ENCODE measurements at places on chromosomes 2 and 18.

GRCh38 chr2:237486334-237486818 lies 675 bp upstream of the MLPH start:
- no peak for DNase-seq

DNA sequence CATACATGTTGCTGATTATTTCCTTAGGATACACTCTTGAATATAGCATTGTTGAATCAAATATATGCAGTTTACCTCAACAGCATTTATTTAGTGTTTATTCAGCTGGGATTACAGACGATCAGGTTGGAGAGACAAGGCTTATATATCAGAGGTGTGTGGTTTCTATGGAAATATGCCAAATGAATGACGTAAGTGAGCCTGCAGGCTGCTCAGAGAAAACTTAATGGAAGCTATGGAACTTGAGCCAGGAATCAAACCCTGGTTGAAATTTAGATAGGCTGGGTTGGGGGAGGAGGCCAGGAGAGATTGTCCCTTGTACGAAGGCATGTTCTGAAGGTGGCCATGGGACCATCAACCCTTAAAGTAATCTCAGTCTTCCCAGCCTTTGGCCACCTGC lies 79.5 kb downstream of the INPP4A start:
- DNase-seq = no peak

- peak; percentile 75 for DNase-seq
Measured at GRCh38 chr18:3995476-3996102, 459.5 kb downstream of the DLGAP1 start.

DNA sequence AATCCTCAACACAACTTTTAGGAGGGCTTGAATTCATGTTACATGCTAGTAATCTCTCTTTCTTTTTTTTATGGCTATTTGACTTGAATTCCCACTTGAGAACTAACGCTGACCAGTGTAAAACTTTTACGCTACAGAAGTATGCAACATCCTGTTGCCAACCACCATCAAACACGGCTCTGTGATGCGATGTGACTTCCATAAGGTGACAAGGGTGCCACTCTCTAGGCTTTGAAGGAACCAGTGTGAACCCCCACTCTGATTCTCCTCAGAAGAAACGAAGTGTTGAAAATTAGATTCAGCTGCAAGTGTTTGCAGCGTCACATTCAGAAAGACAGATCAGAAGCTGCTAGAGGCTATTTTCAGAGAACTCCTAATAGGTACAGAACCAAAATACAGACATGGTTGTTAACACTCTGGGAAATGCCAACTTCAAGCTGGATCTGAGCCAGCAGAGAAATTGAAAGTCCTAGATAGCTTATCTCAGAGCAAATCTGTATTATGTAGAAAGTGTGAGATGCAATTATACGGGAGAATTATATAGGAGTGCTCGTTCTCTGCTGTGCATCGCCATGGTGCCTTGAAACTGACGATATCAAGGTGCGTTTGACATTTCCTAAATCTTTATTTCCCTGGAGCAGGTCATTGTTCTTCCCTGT lies 271.2 kb downstream of the LPIN1 start:
- DNase-seq = no peak

DNA sequence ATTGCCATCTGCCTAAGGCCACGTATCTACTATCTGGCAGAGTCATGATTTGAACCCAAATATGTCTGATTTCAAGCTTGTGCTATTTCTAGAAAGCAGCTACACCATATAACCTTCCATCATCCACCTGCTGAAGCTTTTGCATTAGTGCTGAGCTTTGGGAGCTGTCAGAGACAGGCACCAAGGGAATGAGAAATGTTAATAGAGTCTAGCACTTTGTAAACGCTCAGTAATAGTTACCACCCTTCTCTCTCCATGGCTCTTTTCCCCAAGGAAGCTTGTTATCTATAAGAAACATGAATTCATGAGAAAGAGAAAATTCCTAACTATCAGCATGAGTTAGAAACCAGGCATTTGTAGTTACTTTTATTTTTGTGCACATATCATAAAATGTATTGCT lies 151.5 kb downstream of the CPS1 start:
- DNase-seq = no peak

GRCh38 chr2:202278036-202278760 lies 12.6 kb downstream of the NOP58 start:
- peak; percentile 79 for DNase-seq

DNA sequence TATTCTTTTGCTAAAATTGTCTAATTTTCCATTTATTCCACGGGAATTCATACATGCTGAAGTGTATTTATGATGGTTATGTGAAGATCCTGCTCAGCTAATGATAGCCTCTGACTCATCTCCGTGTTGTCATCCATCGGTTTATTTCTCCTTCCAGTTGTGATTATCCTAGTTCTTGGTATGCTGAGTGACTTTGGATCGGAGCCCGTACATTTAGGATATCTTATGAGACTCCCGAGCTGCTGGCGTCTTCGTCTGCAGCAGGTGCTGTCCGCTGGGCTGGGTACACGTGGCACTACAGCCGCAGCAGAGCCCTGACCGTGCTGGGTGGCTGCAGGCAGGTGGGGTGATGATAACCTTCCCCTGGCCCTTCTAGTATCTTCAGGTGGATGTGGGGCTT lies 40.1 kb upstream of the GALR1 start:
- peak; percentile 80 for DNase-seq

DNA sequence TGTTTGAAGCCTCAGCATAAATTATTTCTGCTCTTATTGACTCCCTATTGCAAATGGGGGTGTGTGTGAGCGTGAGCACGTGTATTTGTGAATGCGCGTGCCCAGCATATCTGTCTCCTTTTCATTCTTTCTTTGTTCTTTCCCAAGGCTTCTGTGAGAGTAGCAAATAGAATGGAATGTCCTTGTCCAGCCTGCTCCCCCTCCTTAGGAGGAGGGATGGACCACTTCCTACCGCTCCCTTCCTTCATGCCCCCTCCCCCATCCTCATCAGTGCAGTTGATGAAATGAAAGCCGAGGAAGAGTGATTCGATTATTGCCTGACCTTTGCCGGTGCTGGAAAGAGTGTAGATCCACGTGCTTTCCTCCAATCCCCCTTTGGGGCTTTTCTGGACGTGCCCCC lies 102.0 kb downstream of the CPO start:
- DNase-seq = no peak

- peak; percentile 56 for DNase-seq
Measured at GRCh38 chr2:180787330-180787729, 193.1 kb upstream of the UBE2E3 start.
